Gastroesophageal sphincter (tissue), 4 donors: ENCODE measurements at places on chromosomes 12 and 14. TPM values are rescaled to one million over a fixed set of nuclear protein-coding genes. Genes with fewer than 3 reads are reported as not detected.

TPH2 gene
- not detected for total RNA-seq

KLRC1 gene
- total RNA-seq, result not detected

CCDC184 gene
- 2.5 TPM for total RNA-seq

GRCh38 chr12:2957816-2958431, 1.3 kb upstream of the TEAD4 start:
- no peak for ATAC-seq

- ATAC-seq, result no peak
Measured at GRCh38 chr12:121184425-121184824, 25.5 kb upstream of the P2RX4 start.
